SIG-M5 (cell line): ENCODE measurements at places on chromosomes 1 and 21.

GRCh38 chr1:2602866-2603520, 16.4 kb downstream of the PRXL2B start:
- DNase-seq = no peak

DNA sequence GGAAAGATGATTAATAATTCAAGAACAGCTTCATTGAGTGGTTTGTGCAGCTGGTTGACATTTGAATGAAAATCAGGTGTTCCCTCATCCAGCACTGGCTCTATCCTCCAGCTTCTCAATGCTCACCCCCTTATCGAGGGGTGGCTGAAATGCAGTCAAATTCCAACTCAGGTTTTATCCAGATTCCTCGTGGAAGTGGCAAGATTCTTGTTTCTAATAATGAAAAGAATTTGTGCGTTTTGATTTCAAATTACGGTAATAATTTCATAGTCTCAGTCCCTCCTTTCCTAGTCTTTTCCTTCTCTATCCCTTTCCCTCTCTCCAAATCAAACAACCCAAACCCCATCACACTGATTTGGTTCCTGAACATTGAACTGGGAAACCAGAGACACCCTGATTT, 3.1 kb downstream of the CNIH3 start:
- no peak for DNase-seq

DNA sequence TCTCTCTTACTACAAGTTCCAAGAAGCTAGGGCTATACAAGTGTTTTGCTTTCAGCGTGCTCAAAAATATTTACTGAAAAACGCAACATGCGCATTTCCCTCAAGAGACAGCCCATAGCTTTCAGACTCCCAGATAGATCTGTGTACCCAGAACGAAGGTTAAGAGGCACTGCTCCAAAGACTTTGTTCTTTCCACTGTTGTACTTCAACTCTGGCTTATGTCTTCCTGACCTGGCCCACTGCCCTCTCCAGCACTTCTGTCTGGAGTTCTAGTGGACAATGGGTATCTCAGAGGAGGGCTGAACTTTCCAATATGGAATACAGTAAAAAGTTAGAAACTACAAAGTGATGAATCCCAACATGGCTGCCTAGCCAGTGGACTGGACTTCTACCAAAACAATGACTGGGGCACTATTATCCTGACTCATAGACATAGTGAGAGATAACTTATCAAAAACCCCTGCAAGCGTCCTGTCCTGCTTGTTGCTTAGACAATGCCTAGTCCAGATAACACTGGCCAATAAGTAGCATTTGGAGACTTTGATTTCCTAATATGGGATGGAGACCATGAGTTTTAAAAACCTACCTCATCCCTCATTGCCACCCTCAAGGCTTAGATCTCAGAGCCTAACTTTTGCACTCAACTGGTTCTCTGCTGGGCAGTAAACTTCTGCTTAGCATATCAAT, 8.8 kb upstream of the ADAR start:
- no peak for DNase-seq

GRCh38 chr1:33127001-33127823, 46.3 kb downstream of the AZIN2 start:
- peak; percentile 94 for DNase-seq

- DNase-seq = no peak
Observed at GRCh38 chr1:53606651-53607051, 132.3 kb downstream of the GLIS1 start.

DNA sequence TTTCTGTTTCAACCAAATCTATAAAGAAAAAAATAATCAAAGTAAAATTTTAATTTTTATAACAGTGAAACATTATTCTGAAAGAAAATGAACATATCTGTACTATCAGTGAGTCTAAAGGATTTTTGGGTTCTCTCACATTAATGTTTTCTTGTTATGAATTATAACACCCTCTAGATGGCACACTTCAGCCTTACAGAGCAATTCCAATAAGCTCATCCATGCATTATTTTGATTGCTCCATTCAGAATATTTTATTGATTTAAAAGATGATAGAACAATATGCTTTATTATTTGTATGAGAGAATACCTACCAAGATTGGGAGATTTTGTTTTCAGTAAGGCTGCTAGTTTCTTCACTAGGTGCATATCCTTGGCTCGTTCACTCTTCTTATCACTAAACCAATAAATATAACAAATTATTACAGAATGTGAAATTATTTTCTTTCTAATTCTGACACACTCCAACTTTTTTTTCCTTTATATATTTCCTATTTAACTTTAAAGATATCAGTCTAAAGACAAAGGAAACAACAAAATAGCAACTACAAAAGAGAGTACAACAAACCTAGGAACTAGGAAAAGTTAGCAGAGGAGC, 82.4 kb downstream of the RAB3GAP2 start:
- no peak for DNase-seq

- DNase-seq = no peak
Observed at GRCh38 chr21:38315122-38315521, 58.3 kb downstream of the KCNJ15 start.

DNA sequence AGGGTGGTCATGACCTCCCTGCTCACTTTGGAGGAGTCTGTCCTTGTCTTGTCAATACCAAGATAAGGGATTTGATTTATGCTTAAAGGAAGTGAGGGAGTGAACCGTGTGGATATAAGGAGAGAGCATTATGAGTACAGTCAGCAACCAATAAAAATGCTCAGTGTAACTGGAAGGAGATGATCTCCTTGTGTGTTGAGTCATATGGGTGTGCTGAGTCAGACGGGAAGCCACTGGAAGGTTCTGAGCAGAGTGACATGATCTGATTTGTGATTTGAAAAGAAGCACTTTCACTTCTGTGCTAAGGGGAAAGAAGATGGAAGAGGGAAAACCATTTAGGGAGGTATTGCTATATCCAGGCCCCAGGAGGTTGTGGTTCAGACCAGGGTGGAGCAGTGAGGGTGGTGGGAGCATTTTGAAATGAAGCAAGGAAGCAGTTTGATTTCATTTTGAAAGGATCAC, 2.5 kb upstream of the BCL10 start:
- DNase-seq = no peak

GRCh38 chr1:3677484-3677883, 25.2 kb downstream of the TP73 start:
- peak; percentile 34 for DNase-seq

- no peak for DNase-seq
Observed at GRCh38 chr21:42388740-42389448, 7.0 kb downstream of the TMPRSS3 start.

DNA sequence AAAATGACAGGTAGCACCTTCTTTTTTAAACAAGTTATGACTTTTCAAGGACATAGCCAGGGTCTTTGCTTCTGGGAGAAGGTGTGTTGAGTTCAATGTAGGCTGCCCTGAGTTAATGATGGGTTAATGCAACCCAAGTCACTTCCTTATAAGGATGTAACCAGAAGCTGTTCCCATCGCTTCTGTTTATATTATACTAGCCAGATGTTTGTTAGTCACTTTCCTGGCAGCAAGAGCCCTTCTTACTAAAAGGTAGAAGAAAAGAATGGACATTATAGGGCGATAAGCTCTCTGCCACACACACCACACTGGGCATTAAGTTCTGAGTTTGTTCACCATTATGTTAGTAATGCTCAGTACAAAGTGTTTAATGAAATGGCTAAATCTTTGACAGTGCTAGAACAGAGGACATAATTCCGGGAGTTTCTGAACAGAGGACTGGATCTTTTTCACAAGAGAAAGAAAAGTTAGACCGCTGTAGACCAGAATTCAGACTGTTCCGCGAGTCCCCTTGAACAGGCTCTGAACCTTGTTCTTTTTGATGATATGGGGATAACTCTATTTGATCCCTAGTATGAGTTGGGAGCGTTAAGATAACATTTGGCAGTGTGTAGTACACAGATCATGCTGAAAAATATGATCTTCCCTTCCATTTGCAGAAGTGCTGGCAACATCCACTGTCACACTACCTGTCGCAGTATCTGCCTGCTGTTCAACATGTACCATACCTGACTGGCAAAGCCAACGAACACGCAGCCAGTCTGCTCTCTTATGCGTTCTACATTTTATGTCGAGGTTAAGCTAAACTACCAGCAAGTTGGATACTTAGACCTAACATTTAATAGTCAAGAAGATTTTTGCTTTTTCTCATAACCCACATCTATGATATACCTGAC, 41.0 kb downstream of the DEGS1 start:
- DNase-seq = no peak

DNA sequence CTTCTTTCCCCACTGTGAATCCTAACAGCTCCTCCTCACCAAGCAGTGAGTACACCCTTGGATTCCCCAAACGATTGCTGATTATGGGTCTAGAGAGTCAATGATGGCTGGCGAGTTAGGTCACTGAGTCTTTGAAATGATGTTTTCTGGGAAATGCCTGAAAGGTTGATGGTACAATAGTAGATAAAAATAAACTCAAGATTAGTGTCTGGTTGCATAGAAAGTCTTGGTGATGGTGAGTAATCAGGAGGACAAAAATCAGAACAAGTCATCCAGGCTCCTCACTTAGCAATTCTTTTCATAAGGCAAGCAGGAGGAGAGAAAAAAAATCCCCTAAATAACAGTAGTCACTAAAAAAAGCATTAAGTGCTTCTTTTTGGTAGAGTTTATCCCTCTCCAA, 22.6 kb downstream of the HLX start:
- DNase-seq = no peak

GRCh38 chr21:21200939-21201615, 202.9 kb downstream of the NCAM2 start:
- DNase-seq = no peak

GRCh38 chr1:182978151-182978853, 25.3 kb upstream of the SHCBP1L start:
- no peak for DNase-seq

GRCh38 chr1:157198619-157199420, 60.6 kb upstream of the ETV3 start:
- no peak for DNase-seq

- DNase-seq = no peak
Observed at GRCh38 chr1:22689505-22689904, 21.1 kb upstream of the EPHB2 start.

DNA sequence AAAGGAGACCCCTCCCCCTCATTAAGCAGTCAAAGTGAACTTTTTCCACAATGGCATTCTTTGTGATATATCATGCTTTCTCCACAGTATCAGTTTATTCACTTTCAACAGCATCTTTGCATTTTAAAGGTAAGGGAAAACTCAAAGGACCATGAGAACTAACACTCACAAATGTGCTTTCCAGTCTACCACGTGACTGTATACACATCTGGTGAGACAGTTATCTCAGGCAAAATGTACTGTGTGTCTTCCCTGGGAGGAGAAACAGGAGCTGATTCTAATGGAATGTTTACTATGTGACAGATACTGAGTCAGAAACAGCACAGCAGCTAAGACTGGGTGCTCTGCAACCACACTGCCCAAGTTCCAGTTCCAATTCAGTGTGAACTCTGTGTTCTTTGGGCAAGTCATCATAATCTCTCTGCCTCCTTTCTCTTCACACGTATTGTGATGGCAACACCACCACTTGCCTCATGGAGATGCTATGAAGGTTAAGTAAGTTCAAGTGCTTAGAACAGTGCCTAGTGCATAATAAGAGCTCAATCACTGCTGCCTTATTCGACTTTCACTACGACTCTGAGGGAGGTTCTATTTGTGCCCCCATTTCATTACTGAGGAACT, 79.0 kb downstream of the SLC45A1 start:
- no peak for DNase-seq

GRCh38 chr1:220692436-220693228, 2.5 kb downstream of the C1orf115 start:
- no peak for DNase-seq

GRCh38 chr1:62355095-62355494, 35.9 kb upstream of the KANK4 start:
- no peak for DNase-seq

DNA sequence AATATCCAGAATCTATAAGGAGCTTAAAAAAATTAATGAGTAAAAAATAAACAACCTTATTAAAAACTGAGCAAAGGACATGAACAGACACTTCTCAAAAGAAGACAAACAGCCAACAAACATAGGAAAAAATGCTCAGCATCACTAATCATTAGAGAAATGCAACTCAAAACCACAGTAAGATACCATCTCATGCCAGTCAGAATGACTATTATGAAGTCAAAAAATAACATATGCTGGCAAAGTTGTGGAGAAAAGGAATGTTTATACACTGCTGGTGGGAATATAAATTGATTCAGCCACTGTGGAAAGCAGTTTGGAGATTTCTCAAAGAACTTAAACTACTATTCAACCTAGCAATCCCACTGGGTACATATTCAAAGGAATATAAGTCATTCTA, 25.3 kb downstream of the PIGK start:
- no peak for DNase-seq

DNA sequence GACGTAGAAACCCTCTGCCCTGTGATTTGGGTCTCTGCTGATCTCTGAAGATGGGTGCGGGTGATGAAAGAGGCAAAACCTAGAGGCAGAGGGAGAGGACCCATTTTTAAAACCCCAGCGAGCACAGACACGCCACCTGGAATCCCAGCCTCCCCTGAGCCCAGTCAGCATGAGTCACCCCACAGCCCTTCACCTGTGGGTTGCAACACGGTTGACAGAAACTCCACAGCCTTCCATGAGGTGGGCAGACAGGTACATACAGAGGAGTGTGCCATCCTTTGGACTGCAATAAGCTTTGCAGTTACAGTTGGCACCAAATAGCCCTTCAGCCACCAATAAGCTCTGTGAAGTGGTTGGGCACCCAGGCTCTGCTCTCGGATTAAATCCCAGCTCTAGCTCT, 2.1 kb upstream of the GRHL3 start:
- no peak for DNase-seq

DNA sequence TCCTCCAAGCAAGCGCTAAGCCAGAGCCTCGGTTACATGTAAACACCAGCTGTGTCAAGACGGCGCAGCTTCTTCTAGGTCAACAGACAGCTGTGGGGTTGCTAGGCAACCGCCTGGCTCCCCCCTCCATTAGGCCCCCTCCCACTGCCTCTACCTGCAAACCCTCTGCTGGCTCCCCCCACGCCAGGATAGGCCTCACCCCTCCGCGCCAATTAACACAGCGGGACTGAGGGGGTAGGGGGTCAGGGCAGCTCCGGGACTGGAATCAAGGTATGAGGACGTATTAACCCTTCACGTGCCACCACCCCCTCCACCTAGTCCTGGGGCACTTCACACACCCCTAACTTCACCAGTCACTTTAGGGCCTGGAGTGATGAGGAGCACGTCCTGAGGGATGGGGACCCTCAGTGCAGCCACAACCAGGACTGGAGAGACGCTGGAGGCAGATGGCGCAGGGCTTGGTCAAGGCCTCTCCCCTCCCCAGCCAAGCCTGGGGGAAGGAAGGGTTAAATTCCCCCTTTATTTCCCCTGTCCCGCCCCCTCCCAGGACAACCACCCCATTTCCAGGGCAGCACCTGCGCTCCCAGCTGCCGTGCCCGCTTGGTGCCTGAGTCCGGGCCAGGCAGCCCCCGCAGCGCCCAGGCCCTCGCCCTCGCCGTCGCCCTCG, 37.4 kb upstream of the WASF2 start:
- no peak for DNase-seq

GRCh38 chr1:33314416-33314815, 6.5 kb downstream of the A3GALT2 start:
- DNase-seq = no peak

GRCh38 chr1:25643929-25644328, 27.3 kb downstream of the MAN1C1 start:
- DNase-seq = no peak
